ENCODE measurements at places on chromosomes 3 and 15.

GRCh38 chr3:78734048-78734637 is 1033.7 kb downstream of the ROBO1 start:
- no peak for DNase-seq

DNA sequence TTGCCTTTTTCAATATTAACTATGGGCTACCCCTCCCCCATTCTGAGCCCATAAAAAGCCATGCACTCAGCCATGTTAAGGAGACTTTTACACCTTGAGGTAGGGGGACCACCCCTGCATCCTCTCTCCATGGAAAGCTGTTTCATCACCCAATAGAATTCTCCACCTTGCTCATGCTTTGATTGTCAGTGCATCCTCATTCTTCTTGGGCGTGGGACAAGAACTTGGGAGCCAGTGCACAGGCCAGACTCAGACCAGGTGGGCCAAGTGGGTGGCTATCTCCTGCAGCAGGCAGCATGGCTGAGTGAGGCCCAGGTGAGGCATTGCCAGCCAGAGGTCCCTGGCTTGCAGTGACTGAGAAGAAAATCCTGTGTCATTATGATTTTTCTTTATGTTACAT is 357.4 kb upstream of the CDIN1 start:
- no peak for DNase-seq

DNA sequence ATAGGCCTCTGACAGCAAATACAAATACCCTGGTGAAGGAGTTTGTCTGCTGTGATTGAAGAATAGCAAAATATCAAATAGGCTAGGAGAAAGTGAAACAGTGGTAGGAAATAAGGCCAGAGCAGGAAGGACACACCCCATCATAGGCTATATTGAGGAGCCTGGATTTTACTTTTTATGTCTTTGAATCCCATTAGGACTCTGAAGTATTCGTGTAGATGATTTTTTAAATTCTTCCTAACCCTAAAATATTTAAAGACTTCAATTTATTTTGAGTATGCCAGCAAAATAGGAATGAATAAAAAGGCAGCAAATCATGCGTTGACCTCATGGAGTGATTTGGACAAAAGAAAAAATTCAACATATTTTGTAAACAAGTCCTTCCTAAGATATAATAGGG is 562.8 kb downstream of the NAALADL2 start:
- no peak for DNase-seq

GRCh38 chr15:69613988-69614387 is 161.4 kb downstream of the RPLP1 start:
- DNase-seq, result no peak

- DNase-seq, result no peak
These were observed 540.5 kb upstream of the ATP11B start for GRCh38 chr3:182252802-182253201.

GRCh38 chr3:47664519-47664918 is 85.9 kb upstream of the CSPG5 start:
- DNase-seq, result no peak

- DNase-seq, result no peak
These were observed 67.9 kb downstream of the CRTC3 start for GRCh38 chr15:90597577-90597976.

All from H54 (cell line).